ENCODE measurements at places on chromosomes 7 and 10.
A peak's percentile ranks its signal among the peaks of the same experiment; 100 is the strongest.

DNA sequence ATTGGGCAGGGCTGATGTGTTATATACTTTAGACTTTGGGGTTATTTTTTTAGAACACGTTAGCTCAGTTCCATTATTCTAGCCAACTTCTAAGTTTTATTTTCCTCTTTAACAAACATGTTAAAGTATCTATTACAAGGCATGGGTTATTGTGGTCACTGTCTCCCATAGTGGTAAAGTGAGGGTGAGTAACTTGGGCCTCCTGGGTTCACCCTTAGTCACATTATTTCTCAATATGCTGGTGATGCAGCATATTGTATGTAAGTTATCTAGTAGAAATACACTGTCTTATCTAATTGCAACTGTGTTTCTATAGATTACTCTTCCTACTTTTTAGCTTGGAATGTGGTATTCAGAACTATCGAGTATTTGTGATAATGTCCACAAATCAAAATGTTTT lies 65.9 kb downstream of the BBS9 start:
- DNase-seq = peak; percentile 91

GRCh38 chr7:28983396-28984190 lies 25.5 kb upstream of the TRIL start:
- DNase-seq = no peak

- peak; percentile 18 for DNase-seq
Measured at GRCh38 chr7:2575733-2576340, 17.1 kb downstream of the IQCE start.

DNA sequence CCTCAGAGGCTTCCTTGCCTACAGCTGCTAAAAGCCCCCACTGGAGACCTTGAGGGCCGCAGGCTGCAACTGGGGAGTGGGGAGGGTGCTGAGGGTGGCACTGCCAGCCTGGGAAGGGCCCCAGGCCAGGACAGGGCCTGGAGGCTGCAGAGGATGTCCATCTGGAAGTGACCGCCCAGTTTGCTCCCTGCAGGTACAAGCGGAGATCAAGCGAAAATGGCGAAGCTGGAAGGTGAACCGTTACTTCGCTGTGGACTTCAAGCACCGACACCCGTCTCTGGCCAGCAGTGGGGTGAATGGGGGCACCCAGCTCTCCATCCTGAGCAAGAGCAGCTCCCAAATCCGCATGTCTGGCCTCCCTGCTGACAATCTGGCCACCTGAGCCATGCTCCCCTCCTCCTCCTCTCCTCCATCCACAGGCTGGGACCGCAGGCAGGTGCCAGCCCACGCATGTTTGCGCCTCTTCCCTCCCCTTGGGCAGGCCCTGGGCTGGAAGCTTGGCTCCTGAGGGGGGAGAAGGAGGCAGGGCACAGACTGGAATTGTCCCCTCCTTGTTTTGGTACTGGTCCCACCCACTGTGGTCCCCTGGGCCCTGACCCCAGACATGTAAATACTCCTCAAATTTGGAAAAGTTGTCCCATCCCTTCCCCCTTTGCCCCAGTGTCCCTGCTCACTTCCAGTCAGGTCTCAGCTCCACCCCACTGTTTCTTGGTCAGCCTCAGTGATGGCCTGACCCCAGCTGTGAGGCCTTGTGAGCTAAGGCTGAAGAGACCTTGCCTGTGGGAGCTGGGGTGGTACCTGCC lies 54.4 kb downstream of the ADCYAP1R1 start:
- no peak for DNase-seq

DNA sequence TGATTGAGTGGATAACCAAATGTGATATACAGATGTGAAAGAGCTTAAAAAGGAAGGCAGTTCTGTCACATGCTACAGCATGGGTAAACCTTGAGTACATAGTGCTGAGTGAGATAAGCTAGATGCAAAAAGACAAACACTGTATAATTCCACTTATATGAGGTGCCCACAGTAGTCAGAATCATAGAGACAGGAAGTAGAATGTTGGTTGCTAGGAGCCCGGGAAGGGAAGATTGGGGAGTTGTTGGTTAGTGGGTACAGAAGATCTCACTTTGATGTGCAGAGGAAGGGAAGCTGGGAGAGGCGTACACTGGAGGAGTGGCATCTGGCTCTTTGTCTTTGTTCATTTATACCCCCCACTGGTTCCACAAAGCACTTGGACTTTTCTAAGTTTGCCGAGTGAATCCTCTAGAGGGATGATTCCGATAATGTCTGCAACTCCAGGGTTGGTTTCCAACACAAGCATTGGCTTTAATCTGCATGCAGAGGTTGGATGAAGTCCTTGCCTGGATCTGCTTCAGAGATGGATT lies 39.5 kb downstream of the TSPAN14 start:
- DNase-seq = peak; percentile 92

GRCh38 chr7:65722361-65722792 lies 150.5 kb upstream of the VKORC1L1 start:
- DNase-seq = peak; percentile 47

- no peak for DNase-seq
Measured at GRCh38 chr10:69904533-69904932, 102.8 kb downstream of the COL13A1 start.

GRCh38 chr10:104127411-104127810 lies 5.4 kb downstream of the SFR1 start:
- no peak for DNase-seq

DNA sequence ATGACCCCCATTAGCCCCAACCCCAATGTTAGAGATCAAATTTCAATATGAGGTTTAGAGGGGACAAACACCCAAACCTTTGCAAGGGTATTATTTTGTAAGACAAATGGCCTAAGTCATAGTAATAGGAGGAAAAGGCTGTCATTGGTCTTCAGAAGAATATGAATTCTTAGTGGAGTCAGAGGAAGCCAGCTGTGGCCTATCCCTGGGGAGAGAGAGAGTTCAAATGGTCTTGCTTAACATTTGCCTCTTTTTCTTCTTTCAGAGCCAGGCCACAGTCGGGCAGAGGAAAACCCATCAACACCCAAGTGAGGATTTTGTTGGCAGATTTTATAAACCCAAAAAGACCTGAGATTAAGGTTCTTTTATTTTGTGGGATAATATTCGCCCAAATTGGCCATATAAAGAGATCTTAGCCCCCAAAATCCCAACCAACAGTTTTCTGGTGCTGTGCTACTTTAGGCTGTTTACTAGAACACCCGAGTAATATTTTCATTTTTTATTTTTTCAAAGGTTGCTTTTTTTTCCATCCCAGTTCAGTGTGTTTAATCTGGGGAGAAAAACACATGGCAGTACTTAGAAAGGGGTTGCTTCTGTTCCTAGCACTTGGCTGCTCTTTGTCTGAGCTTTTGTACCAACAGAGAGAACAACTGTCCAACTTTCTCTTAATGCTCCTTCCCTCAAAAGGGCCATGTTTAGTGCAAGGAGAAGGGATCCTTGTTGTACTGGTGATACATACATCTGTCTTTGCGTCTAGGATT lies 26.8 kb upstream of the ARMC3 start:
- DNase-seq = no peak

Data from choroid plexus epithelial cell (primary cell).